ENCODE measurements at places on chromosomes 2 and 18.
A peak's percentile ranks its signal among the peaks of the same experiment; 100 is the strongest.

GRCh38 chr2:119475225-119475856, 43.7 kb downstream of the TMEM37 start:
- DNase-seq = no peak

GRCh38 chr2:177464549-177464948, 72.0 kb downstream of the AGPS start:
- DNase-seq = no peak

GRCh38 chr2:69735686-69736085, 6.2 kb upstream of the ANXA4 start:
- no peak for DNase-seq

- DNase-seq = no peak
Observed at GRCh38 chr2:59665021-59665420, 888.4 kb downstream of the BCL11A start.

- DNase-seq = no peak
Observed at GRCh38 chr2:177340158-177340557, 52.4 kb upstream of the AGPS start.

GRCh38 chr2:753123-753522, 75.9 kb upstream of the TMEM18 start:
- no peak for DNase-seq

- no peak for DNase-seq
Observed at GRCh38 chr2:88254437-88255091, 84.4 kb downstream of the THNSL2 start.

DNA sequence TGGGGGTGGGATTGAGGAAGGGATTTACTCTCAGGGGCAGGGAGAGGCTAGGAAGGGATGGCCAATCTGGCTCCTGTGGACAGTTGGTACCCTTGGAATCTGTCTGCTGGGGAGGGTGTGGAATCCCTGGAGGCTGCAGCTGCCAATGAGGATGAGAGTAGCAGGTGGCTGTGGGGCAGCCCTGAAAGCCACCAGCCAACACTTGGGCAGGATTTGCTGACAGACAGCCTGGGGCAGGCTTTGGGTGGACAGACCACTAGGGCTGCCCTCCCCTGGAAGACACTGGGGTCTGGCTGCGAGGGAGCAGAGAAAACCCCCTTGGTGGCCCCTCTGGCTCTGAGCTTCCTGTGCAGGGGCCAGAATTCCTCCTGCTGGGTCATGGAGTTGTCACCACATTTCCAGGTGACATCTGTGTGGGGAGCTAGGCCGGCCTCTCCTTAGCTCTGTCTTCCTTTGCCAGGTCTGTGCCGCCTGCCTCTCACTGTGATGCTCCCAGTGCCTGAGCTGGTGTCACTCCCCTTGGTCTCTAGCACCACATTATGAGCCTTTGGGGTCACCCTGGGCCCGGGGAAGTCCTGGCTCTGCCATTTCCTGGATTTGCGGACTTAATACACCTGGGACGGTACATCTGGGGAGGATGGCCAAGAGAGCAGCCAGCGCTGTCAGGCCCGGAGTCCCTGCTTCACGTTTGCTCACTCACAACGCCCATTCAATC, 13.4 kb upstream of the ARHGEF4 start:
- DNase-seq = no peak

GRCh38 chr2:64485961-64486360, 32.0 kb downstream of the LGALSL start:
- DNase-seq = no peak

DNA sequence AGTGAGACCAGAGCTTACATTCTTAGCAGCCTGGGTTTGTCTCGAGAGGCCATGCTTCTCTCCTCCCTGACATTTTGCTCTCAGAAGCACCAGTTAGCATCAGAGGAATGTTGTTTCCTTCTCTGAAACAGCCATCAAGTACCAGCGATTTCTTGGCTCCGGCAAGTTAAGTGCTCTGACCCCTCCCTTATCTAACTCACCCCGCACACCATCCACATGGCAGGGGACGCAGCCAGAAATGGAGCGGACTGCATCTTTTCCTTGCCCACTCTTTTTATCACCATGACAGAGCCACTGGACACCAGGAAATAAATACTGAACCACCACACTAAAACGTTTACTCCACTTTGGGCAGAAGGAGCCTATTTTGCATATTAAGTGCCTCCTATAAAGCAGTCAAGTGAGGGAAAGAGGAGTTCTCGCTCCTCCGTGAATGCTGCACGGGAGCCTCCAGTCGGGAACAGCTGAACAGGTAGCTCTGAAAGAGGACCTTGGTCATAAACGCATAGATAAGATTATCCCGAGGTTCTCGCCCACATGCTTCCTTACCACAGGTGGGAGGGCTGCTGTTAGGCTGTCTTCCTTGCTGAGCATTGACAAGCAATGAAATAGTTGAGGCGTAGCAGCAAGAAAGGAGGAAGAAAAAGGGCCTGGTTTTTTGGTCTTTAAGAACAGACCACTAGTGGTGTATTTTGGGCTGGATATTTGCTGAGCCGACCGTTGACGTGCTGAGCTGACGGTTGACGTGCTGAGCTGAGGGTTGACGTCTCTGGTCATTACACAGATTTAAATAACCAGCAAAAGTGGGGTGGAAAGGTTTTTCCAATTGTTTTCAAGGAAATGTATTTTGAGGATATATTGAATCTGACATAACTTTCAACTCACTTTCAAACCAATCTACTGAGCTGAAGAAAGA, 71.4 kb upstream of the ITGB6 start:
- no peak for DNase-seq

DNA sequence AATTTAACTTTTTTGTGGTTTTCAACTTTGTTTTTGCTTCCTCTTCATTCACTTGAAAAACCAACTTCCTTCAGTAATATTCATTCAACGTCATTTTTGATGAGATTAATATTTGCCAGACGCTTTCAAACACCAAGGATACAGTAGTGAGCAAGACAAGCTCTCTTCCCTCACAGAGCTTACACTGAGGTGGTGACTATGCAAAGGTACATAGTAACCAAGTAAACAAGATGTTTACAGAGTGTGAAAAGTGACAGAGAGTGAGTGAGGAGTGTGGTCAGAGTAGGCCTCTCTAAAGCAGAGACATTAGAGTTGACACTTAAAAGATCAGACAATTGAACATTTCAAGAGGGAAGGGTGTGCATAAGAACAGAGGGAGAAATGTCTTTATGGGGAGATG, 155.5 kb downstream of the TMEM247 start:
- DNase-seq = no peak

GRCh38 chr2:100289020-100289419, 33.3 kb downstream of the LONRF2 start:
- peak; percentile 18 for DNase-seq

GRCh38 chr2:66431846-66432587, 2.9 kb upstream of the MEIS1 start:
- no peak for DNase-seq

DNA sequence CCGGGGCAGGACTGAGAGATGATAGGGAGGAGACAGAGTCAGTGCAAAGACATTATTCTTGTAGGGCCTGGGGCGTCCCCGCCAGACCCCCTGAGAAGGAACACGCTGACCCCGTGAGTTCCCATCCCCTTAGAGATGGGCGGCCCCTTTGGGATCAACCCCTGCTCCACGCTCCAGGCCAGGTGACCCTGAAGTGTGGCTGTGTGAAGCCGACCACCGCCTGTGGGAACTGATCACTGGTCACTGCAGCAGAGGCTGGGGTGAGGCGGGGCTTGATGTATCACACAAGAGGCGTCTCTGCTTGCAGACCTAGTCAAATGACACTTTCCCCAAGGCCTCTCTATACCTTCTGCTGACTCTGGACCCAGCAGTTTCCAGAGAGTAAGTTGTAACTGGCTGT, 157.4 kb upstream of the TWIST2 start:
- no peak for DNase-seq

DNA sequence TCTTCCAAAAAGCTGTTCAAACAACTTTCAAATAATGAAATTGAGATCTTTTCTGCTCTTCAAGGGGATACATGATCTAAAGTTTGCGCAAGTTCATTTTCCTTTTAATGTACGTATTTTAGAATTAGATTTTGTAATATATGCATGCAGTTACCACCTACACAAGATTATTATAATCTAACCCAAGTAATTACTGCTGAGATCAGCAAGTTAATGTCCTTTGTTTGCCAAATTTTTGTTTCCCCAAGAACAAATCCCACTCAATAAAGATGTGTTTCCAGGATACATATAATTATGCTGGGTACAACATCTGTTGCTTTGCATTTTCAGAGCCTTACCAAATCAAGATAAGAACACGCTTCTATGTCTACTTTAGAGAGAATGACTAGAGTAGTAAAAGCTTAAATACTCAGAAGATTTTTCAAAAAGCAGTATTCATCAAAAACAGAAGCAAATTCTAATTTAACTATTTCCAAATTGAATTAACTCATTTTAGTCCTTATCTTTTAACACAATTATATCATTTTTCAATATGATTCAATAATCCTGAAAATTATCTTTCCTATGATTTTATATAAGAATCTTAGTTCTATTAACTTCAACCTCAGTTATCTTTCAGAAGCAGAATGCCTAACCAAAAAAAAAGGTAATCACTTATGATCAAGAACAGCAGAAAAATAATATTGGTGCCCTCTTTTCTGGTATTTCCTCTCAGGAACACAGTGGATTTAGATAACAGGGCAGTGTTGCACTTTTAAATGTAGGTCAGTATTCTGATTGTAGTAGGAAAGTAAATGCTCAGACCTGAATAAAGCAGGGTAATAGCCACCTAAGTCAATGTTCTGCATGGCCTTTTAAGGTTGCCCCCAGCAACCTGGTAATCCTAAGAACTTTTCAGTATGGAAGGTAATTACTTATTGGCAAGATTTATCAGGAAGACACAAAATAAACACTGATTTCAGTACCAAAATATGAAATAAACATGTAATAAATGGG, 28.0 kb downstream of the CERKL start:
- DNase-seq = no peak

DNA sequence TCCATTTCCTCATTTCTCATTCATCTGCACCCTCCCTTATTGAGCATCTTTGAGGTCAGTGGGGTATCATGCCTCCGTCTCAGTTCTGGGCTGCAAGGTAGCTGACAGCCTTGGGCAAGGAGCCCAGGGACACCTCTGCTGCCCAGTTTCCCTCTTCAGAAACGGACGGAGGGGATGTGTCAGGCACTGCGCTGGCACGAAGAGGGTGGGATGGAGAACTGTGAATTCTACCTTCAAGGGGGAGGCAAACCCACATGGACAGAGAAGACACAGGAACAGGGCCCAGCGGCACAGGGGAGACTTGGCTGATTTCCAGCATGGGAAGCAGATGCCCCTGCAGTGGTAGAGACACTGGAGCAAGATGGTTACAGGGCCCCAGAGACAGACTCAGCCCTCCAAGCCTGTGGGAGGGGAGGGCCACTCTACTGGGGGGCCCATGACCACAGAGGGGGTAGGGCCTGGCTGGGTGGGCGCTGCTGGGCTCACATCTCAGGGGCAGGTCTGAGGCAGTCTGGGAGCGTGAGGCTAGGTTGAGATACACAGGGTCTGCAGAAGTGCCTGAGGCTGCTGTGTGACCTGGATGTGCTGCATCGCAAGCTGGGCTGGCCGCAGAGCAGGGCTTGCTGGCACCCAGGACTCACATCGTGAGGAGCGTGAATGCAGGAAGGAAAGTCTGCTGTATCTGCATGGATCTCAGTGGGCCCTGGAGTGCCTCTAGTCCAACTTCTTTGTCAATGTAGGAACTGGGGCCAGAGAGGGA, 92.3 kb downstream of the HS1BP3 start:
- DNase-seq = no peak

DNA sequence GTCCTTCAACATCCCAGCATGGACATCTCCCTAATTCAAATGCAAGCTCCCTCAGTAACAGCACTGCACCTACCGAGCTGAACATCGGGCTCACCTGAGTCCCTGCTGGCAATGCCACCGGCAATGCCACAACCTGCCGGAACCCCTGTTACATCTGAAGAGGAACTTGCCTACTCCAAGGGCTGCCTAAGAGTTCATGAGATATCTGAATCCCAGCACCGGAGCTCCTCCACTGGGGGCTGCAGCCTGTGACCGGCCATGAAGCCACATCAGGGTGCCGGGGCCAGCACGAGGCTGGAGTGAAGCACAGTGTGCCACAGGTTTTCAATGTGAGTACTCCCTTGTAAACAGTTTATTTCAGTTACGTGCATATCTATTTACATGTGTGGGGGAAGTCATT, 152.9 kb downstream of the EIPR1 start:
- no peak for DNase-seq

DNA sequence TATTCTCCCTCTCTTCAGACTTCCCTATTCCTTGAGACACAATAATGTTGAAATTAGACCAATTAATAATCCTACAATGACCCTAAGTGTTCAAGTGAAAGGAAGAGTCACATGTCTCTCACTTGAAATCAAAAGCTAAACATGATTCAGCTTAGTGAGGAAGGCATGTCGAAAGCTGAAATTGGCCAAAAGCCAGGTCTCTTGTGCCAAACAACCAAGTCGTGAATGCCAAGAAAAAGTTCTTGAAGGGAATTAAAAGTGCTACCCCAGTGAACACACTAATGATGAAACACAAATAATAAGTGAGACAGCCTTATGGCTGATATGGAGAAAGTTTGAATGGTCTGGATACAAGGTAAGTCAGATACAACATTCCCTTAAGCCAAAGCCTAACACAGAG, 115.4 kb downstream of the PXDN start:
- DNase-seq = no peak

DNA sequence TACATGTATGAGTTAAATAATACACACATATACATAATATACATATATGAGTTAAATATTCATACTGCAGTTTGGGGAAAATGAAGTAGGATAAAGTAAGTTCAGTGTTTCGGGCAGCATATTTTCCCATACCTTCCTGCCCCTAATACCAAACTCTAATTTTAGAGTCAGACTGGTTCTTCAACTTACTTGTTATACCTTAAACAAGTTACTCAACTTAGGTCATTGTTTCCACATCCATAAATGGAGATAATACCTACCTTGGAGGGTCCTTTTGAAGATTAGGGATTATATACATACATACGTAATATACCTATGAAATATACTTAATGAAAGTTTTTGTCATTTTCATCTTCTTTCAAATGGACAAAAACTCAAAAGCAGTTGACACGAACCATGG, 8.4 kb downstream of the MEMO1 start:
- DNase-seq = no peak

- no peak for DNase-seq
Observed at GRCh38 chr2:146363731-146364130, 1481.1 kb upstream of the ACVR2A start.

DNA sequence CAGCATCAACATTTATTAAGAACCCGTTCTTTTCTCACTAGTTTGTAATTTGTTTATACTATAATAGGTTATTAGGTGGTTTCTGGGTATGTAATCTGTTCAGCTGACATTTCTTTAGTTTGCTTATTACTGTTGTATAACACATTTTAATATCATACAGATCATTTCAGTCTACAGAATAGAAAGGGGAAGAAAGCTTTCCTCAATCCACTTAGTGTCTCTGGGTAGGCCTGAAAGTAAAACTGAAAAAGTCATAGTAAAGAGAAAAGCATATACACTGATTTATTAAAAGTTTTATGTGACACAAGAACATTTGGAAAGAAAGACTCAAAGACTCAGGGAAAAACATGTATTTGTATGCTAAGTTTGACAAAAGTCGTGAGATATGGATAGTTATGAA, 16.8 kb upstream of the KCNJ3 start:
- DNase-seq = no peak

GRCh38 chr2:158817588-158817987, 22.5 kb downstream of the DAPL1 start:
- DNase-seq = no peak

All from T-helper 22 cell (primary cell).